ENCODE measurements at places on chromosomes 2 and 18.

DNA sequence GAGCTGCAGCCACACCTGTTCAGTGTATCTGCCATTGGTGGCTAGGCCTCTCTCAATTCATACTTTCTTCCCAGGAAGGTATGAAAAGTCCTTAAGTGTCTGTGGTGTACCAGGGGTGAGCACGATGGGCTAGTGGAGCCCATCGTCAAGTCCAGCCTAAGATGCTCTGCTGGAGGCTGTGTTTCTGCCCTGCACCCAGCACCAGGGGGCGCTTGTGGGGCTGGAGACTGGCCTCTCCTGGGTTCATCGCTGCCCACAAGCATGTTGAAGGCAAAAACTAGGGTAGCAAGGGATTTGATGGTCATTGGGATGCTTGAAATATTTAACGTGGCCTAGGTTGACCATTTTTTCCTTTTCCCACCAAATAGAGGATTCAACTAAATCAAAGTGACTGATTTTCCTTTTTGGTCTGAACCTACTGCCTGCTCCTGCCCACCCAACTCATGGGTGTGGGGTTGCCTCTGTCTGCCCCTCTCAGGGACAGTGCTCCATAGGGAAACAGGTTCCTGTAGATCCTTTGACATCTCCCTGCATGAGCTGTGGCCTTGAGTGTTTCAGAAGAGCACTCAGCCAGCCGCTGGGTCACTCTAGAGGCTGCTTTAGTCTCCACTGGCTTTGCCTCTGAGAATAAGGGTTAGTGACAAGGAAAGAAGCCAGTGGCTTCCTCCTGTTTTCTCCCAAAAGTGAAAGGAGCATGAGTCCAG is 59.0 kb downstream of the TPGS2 start:
- DNase-seq, result no peak

- DNase-seq, result no peak
Measured at GRCh38 chr18:23422751-23423418, 30.2 kb upstream of the RIOK3 start.

- DNase-seq, result no peak
Measured at GRCh38 chr18:14942275-14942674, 194.3 kb downstream of the ANKRD30B start.

GRCh38 chr2:160075171-160075570 is 12.8 kb upstream of the PLA2R1 start:
- DNase-seq, result no peak

DNA sequence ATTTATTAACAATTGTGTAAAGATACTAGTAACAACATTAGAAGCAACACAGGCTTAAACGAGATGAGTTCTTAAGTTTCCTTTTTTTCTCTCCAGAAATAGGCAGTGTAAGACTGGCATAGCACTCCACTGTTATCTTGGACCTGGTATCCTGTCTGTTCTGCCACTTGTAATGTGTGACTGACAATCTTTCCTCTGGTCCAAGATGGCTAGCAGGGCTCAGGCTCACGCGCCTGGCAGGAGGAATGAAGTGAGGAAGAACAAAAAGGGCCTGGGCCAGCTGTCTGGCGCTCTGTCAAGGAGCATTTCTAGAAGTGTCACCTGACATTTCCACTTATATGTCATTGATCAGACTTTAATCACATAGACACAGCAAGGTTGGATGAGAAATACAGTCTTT is 31.6 kb upstream of the CCDC195 start:
- DNase-seq, result no peak

DNA sequence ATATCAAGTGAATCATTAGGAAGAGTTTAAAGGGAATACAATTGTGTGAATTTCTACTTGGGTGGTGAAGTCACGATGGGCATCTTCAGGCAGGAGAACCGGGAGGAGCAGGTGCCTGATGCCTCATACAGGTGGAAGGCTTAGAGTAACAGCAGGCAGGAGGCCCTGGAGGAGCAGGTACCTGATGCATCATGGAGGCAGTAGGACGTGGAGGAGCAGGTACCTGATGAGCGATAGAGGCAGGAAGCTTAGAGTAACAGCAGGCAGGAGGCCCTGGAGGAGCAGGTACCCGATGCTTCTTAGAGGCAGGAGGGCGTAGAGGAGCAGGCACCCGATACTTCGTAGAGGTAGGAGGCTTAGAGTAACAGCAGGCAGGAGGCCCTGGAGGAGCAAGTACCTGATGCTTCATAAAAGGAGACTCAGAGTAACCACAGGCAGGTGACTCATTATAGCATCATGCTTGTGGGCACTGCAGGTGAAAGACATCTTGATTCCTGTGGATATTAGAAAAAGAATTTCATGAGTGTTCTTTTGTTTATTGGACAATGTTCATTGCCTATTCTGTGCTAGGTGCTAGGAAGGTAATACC is 133.9 kb downstream of the ATP9B start:
- no peak for DNase-seq

DNA sequence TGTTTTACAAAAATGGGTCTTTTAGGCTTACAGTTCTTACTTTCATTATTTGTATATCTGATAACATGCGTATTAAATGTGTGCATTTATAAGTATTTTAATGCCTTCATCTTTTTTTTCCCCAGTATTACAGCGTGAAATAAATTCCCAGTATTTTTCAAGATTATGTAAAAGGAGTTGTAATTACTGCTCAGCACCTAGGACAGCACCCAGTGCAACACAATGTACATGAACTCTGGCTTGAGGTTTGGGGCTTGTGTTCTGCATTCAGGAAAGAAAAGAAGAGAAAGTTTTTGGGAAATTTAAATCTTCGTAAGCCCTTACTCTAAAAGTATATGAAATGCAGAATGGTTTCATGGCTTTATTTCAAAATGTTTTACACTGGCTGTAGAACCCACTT is 16.7 kb downstream of the ZNF638 start:
- peak; percentile 45 for DNase-seq

DNA sequence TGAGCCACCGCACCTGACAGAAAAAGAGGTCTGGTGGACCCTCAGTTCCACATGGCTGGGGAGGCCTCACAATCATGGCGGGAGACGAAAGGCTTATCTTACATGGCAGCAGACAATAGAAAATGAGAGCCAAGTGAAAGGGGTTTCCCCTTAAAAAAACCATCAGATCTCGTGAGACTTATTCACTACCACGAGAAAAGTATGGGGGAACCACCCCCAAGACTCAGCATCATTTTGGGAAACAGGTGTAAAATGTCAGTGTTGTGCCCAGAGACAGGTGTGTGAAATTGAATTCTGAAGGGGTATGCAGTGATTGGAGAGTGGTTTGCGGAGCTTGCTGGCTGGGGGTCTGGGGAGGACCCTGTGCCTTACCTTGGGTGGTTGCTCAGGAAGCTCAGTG is 4.6 kb upstream of the D2HGDH start:
- DNase-seq, result no peak

- no peak for DNase-seq
Measured at GRCh38 chr2:216298719-216299495, 73.4 kb downstream of the MARCHF4 start.

- DNase-seq, result no peak
Measured at GRCh38 chr2:26136451-26136850, 36.4 kb upstream of the GAREM2 start.

- DNase-seq, result peak; percentile 28
Measured at GRCh38 chr2:233867993-233868532, at the start of gene MSL3B. Gene MSL3B, minus strand, starts transcription at chr2:233868386.

DNA sequence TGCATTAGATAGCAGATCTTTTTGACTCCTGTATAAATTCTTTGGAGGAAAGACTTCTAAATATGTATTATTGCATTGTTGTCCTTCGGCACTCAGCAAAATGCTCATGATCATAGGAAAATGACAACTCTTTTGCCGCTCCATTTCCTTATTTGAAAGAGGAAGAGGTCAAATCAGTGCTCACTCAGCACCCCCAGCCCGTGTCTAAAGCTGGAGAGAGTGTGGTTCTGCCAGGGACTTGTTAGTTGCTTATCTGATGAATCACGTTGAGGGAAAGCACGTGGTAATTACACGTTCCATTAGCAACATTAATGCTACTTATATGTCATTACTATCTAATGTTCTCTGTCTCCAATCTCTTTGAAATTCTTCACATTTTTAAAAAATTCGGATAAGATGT is 46.0 kb upstream of the MBP start:
- DNase-seq, result no peak

- DNase-seq, result no peak
Measured at GRCh38 chr2:127527001-127527804, 914 bp upstream of the IWS1 start.

DNA sequence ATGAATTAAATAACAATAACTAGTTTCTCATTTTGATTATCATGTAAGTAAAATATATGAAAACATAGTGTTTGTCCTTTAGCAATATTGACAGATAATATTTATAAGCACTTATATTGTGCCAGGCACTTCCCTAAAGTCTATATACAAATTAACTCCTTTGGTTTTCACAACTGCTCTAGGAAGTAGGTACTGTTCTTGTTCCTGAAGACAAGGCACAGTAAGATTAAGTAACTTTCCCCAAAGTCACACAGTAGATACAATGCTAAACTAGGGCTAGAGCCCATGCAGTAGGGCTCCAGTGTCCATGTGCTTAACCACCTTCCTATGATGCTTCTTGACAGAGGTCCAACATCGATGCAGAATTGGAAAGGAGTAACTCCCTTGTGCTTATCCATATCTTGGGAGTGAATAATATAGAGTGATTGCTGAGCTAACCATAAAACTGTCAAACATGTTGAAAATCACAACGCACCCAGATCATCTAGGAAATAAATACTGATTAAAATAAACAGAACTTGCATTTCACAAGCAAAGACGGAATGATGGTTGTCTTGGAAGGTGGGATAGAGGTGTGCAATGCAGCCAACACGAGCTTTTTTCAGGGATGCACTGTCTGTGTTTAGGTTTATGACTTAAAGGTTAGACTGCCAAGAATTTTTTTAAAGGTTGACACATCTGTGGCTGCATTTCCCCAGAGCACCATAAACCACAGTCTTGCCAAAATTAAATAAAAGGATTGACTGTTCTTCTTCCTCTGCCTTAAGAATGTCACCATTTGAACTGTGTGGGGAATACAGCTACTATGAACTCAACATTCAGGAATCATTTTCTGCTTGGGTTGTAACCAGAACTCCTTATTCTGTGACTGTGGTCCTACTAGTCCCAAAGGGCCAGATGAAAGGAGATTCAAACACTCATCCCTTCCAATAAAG is 80.8 kb downstream of the ANKRD44 start:
- DNase-seq, result no peak

GRCh38 chr2:175806570-175806969 is 195.5 kb downstream of the LNPK start:
- DNase-seq, result no peak

- no peak for DNase-seq
Measured at GRCh38 chr2:178418426-178418825, 32.5 kb downstream of the PRKRA start.

DNA sequence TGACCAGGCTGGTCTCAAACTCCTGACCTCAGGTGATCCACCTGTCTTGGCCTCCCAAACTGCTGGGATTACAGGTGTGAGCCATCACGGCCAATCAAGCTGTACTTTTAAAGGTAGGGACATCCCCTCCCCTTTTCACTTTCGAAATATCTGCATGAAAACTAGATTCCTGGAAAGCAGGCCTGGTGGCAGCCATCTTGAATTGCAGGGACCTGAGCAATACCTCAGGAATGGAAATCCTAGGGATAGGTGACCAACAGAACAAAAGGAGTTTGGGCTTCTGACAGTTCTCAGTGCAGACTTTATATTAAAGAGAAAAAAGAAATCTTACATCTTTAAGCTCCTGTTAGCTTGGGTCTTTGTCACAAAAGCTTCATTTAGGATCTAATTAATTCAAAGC is 62.6 kb downstream of the KLF7 start:
- DNase-seq, result no peak

- DNase-seq, result no peak
Measured at GRCh38 chr2:85746321-85747004, 7.3 kb upstream of the ATOH8 start.

DNA sequence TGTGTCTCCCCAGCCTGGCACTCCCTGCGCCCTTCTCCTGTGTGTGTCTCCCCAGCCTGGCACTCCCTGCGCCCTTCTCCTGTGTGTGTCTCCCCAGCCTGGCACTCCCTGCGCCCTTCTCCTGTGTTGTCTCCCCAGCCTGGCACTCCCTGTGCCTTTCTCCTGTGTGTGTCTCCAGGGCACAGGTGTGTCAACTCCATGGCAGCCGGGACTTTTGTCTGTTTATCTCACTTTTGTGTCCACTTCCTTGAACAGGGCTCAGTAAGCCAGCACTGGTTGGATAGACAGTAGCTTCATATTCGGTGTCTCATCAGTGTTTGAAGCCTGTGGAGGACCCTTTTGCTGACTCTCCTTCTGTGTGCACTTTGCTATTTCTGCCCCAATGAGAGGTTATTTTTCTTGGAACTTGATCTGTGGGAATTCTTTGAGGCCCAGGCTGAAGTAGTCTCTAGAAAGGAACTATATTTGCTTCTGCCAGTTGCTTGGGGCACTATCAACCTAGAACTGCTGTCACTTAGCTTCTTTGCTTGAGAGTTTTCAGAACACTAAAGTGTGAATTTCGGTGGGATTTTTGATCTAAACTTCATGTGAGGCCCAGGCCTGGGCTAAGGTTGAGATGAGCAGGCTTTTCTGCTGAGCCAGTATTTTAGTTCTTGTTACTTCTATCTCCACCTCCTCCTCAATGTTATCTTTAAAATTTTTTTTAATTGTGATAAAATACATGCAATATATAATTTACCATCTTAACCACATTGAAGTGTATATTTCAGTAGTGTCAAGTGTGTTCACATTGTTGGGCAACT is 8.3 kb upstream of the ASB1 start:
- no peak for DNase-seq

GRCh38 chr18:59067873-59068272 is 71.8 kb upstream of the SEC11C start:
- DNase-seq, result no peak

- no peak for DNase-seq
Measured at GRCh38 chr18:38301621-38302020, 736.0 kb upstream of the CELF4 start.

GRCh38 chr18:9260388-9261380 is 73.9 kb upstream of the TWSG1 start:
- no peak for DNase-seq
